ENCODE measurements at places on chromosomes 4 and X.

DNA sequence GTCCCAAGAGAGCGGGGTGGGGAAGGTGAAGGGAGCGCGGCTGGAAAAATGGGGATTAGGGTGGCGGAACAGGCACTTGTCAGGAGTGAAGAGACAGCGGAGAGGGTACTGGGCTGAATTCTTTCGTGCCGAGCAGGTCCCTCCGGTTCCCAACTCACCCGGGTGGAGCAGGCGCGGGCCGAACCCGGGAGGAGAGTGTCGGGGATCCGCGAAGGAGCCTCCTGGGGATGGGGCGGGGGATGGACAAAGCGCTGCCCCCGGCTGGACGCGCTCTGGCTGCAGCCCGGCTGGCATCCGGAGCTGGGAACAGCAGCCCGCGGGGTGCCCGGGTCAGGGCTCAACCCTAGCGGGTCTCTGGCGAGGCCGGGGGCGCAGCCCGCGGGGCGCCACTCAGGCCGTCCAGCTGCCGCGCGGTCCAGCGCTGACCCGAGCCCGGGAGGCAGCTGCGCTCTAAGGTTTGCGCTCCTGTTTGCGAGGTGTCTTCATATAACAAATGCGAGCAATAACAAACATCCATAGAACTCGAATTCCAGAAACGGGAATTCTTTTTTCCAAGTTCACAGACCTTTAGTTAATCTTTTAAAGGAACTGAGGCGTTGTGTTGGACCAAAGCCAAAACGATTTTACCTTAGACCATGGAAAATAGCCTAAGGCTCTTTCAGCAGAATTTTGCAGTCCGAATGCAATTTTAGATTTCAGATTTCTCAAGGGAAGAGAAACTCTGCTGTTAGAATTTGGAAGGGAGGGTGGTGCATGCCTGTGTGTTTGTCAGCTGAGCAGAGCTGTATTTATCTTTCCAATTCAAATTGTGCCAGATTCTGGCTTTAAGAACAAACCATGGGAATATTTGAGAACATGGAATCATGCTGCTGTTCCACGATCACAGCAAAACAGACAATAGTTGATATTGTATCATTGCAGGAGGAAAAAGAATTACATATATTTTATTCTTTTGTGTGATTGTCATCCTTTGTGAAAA lies 744 bp downstream of the NPY5R start:
- DNase-seq: no peak

GRCh38 chr4:141155586-141155985 lies 22.3 kb upstream of the RNF150 start:
- DNase-seq: no peak

- no peak for DNase-seq
Measured at GRCh38 chr4:185998791-185999190, 70.2 kb upstream of the TLR3 start.

GRCh38 chr4:25727711-25728493 lies 72.3 kb downstream of the SLC34A2 start:
- peak; percentile 29 for DNase-seq

- no peak for DNase-seq
Measured at GRCh38 chr4:39569209-39569608, 42.0 kb upstream of the UGDH start.

- DNase-seq: no peak
Measured at GRCh38 chrX:48736303-48736702, 25.2 kb upstream of the GLOD5 start.

GRCh38 chr4:168124008-168124641 lies 31.8 kb downstream of the ANXA10 start:
- DNase-seq: no peak

GRCh38 chr4:138999666-139000065 lies 15.9 kb upstream of the NOCT start:
- DNase-seq: no peak

DNA sequence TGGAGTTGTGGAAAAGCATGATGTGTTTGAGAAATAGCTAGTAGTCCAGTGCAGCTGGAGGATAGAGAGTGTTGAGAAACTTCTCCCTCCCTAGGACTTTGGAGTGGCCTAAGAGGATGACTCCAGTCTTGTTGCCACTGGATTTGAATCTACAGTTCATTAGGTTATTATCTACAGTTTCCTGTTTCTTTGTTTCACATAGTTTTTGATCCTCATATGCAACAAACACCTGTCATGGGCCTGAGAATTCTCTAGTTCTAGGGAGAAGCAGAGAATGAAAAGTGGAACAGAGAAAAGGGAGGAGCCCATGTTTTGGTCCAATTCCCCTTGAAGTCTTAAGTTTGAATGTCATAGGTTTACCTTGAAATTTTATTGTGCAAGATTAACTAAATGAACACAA lies 73.6 kb upstream of the TBC1D9 start:
- DNase-seq: peak; percentile 65

DNA sequence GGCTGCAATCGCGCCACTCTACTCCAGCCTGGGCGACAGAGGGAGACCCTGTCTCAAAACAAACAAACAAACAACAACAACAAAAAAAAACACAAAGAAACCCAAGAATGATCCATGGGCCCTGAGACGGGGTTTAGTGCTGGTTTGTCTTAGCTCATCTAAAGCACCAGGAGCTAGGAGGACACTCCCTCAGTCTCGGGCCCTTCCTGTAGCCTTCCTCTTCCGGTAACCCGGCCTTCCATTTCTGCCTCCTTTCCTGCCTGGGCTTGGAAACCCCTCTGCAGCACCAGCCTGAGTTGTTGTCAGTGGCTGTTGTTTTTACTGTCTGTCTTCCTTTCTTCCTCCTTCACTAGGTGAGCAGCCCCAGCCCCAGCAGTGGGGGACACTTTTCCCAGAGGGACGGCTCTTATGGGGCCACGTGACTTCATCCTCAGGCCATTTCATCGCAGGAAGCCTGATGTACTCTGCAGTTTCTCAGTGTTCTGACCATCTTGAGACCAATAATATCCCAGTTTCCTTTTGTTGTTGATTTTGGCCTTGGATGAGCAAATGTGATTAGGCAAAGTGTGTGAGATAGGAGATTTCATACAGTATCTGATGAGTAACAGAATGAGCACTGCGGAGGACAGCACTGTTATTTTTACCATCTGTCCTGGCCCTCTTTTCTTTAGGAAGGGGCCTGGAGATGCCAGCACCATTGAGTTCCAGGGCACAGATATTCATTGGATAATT lies 90.1 kb downstream of the ANAPC4 start:
- DNase-seq: no peak

- no peak for DNase-seq
Measured at GRCh38 chrX:18707426-18708049, at the start of gene PPEF1. PPEF1 (plus strand) TSS chrX:18707645; CDS start chrX:18707781, 136 bp downstream.

Data from GM06990 (cell line).